ENCODE measurements at places on chromosomes 1 and 21.

DNA sequence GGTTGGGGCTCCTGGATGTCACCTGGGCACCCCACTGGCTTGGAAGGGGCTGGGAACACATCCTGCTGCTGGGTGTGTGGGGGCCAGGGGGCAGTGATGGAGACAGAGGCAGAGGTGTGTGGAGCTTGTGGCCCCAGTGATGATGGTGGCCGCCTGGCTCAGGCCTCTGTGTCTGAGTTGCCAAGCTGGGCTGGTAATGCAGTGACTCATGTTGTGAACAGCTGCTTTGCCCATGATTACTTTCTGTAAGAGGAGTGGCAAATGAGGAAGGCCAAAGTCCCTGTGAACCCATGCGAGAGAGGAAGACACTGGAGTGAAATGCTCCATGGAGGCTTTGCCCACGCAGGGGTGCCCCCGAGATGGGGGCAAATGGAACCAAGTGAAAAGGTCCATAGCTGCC, 86.8 kb downstream of the KCNJ6 start:
- DNase-seq: peak; percentile 87

DNA sequence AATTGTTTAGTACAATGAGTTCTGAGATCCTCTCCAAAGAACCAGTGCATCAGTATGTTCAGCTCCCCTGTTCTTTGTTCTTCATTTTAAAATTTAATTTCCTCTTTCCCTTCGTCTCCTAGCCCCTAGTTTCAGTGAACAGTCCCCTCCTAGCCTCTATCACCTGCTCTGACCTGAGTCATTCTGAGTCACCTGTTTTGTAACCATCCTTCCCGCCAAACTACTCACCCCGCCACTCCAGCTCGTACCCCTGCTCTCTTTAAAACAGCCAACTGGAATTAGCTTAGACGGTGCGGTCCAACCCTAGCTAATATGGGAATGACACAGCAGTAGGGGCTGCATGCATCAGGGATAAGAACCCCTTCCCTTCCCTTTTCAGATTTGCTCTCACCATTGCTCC, 16.8 kb upstream of the ERVH48-1 start:
- DNase-seq: no peak

DNA sequence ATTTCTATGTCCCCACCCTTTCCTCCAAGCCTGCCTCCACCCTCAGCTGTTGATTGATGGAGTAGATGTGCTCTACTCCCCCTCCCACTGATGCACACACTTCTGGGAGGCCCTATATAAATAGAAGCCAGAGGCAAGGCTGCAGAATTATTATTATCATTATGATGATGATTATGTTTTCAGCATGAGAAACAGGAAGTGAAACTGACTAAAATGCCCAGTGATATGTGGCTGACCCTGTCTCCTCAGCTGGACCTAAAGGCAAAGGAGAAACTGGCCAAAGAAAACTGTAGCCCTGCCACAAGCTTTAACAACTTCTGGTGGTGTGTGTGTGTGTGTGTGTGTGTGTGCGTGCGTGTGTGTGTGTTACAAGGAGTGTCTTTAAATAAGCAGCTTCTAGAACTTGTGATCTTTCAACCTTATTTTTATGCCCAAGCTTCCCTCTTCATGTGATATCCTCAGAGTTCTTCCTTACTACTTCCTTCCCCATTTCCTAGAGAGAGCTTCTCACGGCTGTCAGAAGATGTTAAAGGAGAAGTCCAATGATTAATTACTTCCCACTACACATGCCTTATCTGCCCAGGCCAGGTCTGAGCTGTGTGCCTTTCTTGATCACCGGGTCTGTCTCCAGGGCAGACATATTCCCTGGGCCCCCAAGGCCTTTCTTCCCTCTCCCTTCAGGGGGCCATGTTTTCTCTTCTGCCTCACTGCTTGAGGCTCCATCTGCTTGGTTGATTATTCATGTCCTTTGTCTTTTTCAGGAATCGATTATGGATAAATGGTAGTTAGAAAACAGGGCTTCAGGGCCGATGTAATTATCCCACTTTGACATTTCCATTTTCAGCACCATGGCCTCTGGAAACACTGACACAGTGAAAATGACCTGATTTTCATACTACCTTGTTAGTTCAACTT, 11.6 kb upstream of the MAPKAPK2 start:
- DNase-seq: peak; percentile 94

GRCh38 chr1:41238311-41238988, 3.7 kb downstream of the SCMH1 start:
- DNase-seq: no peak

- no peak for DNase-seq
These were observed 17.6 kb upstream of the RNF187 start for GRCh38 chr1:228469413-228470162.

Data from osteoblast (primary cell).